ENCODE measurements at places on chromosomes 6 and 20. TPM values are rescaled to one million over a fixed set of nuclear protein-coding genes. Genes with fewer than 3 reads are reported as not detected.

The RHAG gene
- not detected for total RNA-seq

The HRH3 gene
- total RNA-seq: not detected

GRCh38 chr20:7285918-7286556 lies 518.6 kb downstream of the BMP2 start:
- H3K27me3 ChIP-seq: peaks cover 14% of the 10 kb centered on the region
- H3K4me1 ChIP-seq: no peaks in the 10 kb centered on the region
- no peak overlapping the region for H3K27ac ChIP-seq
- peak; percentile 86 for DNase-seq
- no peaks in the 10 kb centered on the region for H3K36me3 ChIP-seq

GRCh38 chr6:81909981-81910900 lies 157.8 kb upstream of the TENT5A start:
- H3K27me3 ChIP-seq: no peaks in the 10 kb centered on the region
- H3K4me3 ChIP-seq: no peak overlapping the region
- H3K27ac ChIP-seq: no peak overlapping the region
- H3K36me3 ChIP-seq: no peaks in the 10 kb centered on the region
- DNase-seq: no peak

- no peaks in the 10 kb centered on the region for H3K4me1 ChIP-seq
- no peaks in the 10 kb centered on the region for H3K36me3 ChIP-seq
- H3K27me3 ChIP-seq: no peaks in the 10 kb centered on the region
- H3K27ac ChIP-seq: no peak overlapping the region
- DNase-seq: no peak
- no peak overlapping the region for H3K4me3 ChIP-seq
Observed at GRCh38 chr6:86683132-86683908, 254.0 kb upstream of the HTR1E start.
